ENCODE measurements at places on chromosomes 5 and 9.

DNA sequence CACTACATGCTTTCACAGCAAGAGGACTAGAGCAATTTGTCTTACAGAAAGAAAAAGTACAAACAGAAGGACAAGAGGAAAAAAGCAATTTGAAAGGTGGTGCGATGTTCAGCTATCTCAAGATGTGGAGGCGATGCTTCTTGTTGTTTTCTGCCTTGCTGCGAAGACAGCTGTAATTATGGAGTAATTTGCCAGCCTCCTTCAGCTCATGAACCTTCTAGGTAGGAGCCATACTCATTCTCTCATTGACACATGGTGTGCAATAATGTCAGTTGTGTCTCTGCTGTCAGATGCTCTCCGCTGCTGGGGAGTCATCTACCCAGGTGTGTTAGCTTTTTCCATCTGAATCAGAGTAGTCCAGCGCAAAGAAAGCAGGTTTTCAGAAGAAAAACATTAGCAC is 424.5 kb downstream of the NR2F1-AS1 start:
- no peak for DNase-seq

GRCh38 chr9:7560669-7561305 is 238.8 kb downstream of the DMAC1 start:
- DNase-seq, result no peak

DNA sequence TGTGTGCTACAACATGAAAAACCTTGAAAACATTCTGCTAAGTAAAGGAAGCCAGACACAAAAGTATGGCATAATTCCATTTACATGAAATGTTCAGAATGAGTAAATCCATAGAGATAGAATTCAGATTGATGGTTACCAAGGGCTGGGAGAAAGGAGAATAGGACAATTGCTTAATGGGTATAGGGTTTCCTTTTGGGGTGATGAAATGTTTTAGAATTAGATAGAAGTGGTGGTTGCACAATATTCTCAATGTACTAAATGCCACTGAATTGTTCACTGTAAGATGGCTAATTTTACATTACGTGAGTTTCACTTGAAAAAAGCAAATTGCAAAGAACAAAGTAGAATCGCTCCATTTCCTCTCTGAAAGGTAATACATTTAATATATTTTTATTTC is 43.0 kb upstream of the GAS1 start:
- DNase-seq, result no peak

DNA sequence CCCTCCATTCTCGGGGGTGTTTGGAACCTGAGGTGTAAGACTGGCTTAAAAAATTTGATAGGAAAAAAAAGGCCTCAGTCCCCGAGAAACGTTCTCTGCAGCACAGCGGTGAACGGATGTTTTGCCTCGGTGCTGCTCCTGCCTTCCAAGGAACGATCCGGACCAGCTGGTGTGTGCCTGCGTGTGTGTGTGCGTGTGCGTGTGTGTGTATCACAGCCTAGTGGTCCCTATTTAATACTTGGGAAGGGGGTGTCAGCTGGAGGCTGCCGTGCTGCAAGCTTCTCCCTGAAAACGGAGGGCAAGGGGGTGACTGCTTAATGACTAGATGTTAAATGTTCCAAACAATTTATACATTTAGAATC is 76.9 kb downstream of the LHX2 start:
- no peak for DNase-seq

- no peak for DNase-seq
Observed at GRCh38 chr5:145008876-145009530, 826.1 kb downstream of the PRELID2 start.

- DNase-seq, result no peak
Observed at GRCh38 chr5:53777864-53778618, 217.6 kb downstream of the NDUFS4 start.

DNA sequence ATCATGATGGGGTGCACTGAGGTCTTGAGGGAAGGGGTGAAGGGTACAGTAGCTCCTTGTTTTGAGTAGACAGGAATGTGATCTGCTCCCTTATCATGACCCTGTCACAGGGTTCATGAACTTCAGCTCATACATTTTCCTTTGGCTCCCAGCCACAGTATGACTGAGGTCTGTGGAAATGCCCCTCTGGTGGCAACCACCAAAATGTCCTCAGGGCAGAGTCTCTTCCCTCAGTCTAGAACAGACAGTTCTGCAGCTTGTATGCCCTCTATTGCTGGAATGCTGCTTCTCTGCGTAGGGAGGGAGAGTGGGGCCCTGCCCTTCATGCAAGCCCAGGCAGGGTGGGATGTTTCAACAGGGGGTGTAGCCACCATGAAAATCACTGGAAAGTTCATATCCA is 53.8 kb upstream of the SNCAIP start:
- no peak for DNase-seq

- DNase-seq, result no peak
Observed at GRCh38 chr9:90274725-90275124, 367.9 kb downstream of the DIRAS2 start.

- no peak for DNase-seq
Observed at GRCh38 chr9:13896922-13897835, 416.8 kb downstream of the NFIB start.

DNA sequence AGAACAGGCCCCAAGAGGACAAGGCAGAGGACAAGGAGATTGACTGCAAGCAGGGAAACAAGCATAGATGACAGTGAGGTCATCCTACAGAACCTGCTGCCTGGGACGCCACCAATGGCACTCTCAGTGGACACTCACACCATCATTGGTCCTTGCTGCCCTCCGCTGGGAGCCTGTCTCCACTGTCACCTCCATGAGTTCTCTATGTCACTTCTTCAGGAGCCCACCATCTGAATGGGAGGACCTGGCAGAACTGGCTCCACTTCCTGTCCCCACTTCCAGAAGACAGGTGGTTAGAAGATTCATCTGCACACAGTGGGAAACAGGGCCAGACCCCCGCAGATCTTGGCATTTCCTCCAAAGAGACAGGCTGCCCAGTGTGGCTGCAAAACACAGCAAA is 188.9 kb downstream of the HSD17B3 start:
- no peak for DNase-seq

DNA sequence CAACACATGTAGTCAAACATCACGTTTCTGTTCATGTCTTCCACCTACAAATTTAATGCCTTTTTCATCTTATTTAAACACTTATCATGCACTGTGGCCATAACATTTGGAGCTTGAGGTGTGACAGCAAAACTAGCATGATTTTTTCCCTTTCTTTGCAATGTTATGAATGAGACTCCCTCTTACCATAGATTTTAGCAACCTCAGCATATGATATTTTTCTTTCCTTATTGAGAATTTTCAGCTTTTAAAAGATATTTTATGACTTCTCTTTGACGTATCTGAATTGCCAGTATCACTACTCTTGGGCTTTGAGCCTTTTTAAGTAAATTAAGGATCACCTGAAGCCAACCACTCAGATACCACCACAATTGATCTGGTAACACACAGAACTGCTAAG is 32.7 kb upstream of the ISOC1 start:
- DNase-seq, result no peak

DNA sequence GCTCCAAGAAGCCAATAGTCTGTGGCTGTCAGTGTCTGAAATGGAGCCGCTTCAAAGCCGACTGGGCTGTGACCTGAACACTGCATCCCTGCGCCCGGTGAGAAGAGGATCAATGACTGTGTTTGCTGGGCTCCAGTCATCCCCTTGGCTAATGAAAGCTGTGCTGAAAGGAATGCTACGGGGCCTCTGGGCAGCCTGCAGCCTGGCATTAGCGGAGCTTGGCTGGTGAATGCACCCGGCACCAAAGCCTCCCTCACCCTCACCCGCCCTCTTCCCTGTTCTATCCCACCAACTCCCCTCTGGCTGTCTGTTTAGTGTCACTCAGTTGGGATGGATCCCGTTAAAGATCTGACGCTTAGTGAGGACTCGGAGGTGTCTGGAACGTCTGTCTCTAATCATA is 355.3 kb downstream of the BNC2 start:
- DNase-seq, result no peak

All from germinal center (tissue), 1 donor.